ENCODE measurements at places on chromosomes 16 and 17.

GRCh38 chr17:77863814-77864161 lies 94.7 kb upstream of the TNRC6C start:
- DNase-seq, result no peak

- no peak for DNase-seq
Measured at GRCh38 chr16:13437413-13437795, 482.6 kb upstream of the ERCC4 start.

DNA sequence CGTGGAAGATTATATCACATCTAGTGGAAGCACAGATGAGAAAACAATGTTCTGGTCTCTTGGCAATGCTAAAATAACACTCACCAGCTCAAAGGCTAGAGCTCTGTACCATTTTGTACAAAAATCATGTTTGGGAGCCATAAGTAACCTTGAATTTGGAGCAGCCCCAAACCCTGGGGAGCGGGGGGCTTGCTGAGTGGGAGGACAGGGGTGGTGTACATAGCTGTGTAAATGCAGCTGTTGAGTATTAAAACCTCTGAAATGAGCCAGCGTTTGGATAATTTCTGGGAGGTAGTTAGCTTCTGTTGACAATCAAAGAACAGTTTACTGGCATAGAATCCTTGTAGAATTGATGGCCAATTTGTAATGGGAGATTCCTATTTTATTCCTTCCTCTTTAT lies 4.3 kb downstream of the MYH8 start:
- no peak for DNase-seq

- DNase-seq, result no peak
Measured at GRCh38 chr16:9970796-9971195, 211.4 kb downstream of the GRIN2A start.

DNA sequence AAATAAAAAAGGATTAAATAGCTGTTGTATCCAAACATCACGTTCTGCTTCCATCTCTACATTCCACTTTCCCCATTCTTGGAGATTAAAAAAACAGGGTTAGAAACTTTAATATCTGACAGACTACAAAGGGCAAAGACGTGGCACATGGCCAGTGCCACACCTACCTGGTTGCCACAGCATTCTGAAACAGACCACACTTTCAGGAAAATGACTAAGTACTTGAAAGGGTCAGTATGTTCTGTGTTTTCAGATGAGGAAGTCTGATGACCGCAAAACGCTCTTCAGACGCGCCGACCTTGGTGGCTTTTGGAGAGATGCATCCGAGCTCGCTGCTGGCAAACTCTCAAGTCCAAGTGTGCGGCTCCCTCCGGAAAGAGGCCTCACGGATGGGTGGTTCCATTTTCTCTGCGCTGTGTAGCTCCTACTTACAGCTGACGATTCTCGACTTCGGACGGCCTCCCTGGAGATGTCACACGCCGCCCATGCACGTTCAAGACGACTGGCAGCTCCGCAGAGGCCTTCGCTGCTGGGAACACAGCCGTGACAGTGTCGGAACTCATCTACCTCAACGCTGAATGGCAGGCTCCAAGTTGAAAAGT lies 15.5 kb downstream of the MAP1LC3B start:
- no peak for DNase-seq

- DNase-seq, result no peak
Measured at GRCh38 chr17:11768106-11768505, 169.8 kb downstream of the DNAH9 start.

GRCh38 chr17:37818689-37819088 lies 73.8 kb upstream of the HNF1B start:
- no peak for DNase-seq

DNA sequence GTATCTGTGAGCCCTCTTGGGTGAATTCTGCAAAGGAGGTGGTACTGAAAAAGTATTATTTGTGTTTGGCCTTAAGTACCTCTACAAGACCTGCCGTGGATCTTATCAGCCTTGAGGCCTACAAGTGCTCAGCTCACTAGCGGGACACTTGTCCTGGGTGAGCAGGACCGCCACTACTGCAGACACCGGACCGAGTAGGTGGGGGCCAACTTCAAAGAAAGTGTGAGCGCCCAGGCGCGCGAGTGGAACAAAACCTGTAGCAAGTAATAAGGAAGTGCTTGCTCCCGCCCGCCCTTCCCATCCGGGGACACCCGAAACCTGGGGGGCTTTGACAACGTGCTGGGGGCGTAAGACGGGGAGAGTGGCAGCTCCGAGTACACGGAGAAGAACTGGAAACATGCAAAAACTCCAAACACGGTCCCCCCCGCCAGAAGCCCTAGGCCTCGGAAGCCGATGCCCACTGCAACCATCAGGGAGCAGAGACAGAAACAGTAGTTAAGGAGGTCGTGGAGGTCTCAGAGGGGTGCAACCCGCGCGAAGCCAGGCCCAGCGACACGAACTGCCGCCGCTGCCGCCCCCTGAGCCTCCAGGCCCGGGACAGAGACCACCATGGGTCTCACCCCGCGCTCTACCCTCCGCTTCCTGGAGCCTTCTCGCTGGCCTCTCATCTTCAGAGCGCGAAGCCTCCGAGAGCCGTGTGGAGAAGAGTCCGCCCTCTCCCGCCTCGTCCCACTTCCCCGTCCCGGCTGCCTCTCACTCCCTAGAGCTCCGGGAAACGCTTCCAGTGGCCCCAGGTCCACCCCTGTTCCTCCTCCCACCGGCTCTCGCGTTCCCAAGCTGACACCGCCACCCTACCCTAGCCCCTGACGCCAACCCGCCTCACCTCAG lies 537 bp downstream of the CNOT1 start:
- peak; percentile 11 for DNase-seq

DNA sequence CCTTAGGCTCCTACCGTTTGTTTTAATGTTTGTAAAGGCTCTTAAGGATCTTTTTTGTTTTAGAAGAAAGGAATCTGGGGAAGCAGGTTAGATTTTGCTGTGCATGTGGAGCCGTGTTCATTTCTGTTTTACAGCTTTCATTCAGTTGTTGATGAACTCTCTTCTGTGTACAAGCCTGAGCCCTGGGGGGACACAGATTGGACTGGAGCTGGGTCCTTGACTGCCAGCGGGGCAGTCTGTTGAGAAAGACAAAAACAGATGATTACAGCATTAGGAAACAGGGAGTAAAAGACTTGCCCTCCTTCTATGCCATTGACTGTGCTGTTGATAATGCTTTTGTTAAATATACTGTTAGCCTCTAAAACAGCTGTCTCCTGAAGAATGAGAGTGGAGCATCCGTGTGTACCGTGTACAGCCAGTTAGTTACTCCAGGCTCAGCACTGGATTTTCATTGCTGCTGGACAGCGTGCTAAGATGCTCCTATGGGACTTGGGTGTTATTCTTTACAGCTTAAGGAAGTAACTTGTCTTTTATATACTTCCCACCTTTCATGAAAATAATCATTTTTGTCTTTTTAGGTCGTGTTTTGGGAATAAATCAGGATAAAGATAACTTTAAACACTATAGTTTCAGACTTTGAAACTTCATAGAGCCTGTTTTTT lies 3.2 kb downstream of the MAP1LC3B start:
- no peak for DNase-seq

- no peak for DNase-seq
Measured at GRCh38 chr16:57826706-57827625, 24.7 kb upstream of the KIFC3 start.

Measured in central memory CD8-positive, alpha-beta T cell (primary cell).